ENCODE measurements at places on chromosomes 6 and 20.

- no peak for DNase-seq
Measured at GRCh38 chr6:28980852-28981430, 24.2 kb downstream of the ZNF311 start.

- no peak for DNase-seq
Measured at GRCh38 chr20:35329435-35330139, 37.4 kb upstream of the FAM83C start.

GRCh38 chr6:12578751-12579150 lies 137.8 kb upstream of the PHACTR1 start:
- no peak for DNase-seq

DNA sequence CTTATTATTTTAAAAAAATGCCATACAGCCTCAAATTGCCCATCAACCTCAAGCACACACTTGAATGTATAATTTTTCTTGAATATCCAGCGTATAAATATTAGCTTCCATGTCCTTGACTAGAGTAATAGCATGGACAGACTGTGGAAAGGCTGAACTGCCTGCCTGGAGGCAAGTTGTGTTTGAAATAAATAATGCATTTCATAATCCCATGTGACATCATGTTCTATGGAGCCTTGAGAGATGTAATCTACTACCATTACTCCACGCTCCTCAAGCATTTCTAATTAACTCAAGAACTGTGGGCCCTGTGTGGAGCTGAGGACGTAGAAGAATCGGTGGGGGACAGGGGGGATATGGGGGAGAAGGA lies 94.2 kb downstream of the CDS2 start:
- no peak for DNase-seq

DNA sequence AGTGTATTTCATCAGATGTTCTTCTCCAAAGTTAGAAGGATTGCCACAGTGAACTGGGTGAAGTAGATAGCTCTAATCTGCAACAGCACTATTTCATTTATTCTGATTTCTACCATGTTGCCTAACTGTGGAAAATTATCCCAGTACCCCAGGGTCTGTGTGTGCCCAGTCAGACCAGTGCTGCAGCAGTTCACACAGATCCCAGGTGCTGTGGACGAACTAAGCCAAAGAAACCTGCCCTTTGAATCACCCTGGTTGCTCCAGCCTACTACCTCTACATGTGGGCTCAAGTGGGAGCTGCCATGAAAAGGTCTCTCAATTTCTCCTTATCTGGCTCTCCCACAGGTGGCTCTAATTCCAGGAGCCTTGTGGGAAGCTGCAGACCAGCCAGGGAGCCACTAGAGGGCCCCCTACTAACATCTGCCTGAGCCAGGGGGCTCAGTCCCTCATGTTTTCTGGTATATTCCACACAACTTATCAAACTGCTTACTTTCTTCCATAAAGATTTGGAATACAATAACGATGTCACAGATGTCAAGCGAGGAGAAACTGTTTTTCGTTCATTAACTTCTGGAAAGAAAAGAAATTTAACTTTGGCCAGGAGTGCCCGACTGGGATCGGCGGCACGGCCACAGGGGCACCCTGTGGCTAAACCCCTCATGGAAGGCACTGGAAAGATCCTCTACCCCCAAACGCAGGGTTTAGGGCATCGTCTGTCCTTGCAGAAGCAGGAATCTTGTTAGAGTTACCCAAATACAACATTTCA lies 31.6 kb upstream of the LY86 start:
- DNase-seq = no peak

All from stimulated activated CD8-positive, alpha-beta memory T cell treated with anti-CD3 and anti-CD28 coated beads, Interleukin-7, amount 100 ng/mL, for 4 hours (primary cell).